Stimulated activated naive CD4-positive, alpha-beta T cell (primary cell): ENCODE measurements at places on chromosomes 16 and 17.

- DNase-seq, result no peak
Measured at GRCh38 chr16:68297908-68298307, 12.8 kb downstream of the SLC7A6OS start.

GRCh38 chr16:49365711-49366509 lies 7.7 kb upstream of the C16orf78 start:
- DNase-seq, result no peak

GRCh38 chr16:70730944-70731343 lies 45.1 kb upstream of the MTSS2 start:
- no peak for DNase-seq

DNA sequence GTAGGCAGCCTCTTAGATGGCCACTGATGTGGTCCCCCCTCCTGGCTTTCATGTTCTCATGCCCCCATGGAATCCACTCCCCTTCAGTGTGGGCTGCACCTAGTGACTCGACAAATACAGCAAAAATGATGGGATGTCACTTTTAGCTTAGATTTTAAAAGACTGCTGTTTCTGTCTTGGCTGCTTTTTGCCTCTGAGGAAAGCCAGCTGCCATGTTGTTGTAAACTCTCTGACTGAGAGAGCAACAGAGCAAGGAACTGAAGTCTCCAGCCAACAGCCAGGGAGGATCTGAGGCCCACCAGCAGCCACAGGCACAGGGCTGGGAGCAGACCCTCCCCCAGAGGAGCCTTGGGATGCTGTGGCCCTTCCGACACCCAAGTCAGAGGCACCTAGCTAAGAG lies 60.6 kb upstream of the MARCHF10 start:
- no peak for DNase-seq

DNA sequence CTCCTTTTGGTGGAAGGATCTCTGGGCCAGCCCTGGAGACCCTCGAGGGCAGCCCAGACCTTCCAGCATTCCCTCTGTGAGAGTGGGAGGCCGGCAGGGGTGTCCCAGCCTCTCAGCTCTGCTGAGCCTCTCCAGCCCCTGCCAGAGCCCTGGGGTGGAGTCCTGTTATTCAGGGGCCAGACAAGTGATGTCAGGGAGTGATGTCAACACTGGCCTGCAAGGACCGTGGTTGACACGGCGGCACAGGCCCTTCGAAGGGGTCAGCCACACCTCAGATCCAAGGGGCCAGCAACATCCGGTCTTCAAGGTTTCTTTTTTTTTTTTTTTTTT lies 231.2 kb downstream of the KATNIP start:
- DNase-seq, result no peak

DNA sequence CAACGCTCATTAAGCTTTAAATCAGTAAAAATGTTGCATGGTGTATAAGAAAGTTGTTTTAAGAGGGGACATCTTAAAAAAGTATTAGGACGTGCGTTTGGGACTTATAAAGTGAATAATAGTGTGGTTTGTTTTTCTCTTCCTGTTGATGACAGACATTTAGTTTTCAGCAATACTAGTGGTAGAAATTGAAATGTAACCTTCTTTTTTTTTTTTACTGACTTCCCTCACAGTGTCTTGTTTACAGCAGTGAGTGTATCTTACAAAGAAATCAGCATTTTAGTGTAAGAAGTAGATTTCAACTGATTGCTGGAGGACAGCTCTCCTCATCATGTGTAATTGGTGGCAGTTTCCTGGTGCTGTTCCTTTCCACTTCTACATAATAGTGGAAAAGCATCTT lies 39.6 kb downstream of the CYLD start:
- no peak for DNase-seq

DNA sequence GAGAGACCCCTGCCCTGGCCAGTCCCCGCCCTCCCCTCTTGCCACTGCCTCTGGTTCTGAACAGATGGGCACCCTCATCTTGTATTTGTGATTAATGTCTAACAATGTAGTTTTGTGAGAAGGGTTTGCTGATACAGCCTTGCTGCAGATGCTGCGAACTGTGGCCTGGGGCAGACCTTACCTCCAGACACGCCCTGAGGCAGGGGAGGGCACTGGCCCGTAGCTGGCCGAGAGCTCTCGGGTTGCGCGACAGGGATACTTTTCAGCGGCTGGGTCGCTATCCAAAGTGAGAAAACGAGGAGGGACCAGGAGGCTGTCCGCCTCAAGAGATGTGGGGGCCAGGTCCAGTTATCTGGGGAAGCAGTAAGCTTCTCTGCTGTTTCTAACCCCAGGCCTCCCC lies 21.9 kb downstream of the STH start:
- no peak for DNase-seq

DNA sequence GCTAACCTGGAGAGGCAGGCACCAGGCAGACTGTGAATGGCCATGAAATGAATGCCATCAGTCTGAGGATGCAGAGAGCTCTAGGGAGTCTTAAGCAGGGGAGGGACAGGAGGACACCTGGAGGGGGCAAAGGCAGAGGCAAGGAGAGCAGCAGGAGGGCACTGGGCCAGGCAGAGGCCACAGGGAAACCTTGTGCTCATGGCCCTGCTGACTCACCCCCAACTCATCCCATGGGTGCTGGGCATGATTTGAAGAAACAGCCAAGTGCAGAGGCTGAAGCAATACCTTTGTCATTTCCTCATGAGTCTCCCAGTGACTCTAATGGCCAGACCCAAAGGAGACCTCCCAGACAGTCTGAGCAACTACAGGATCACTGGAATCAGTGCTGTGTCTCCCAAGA lies 141.4 kb downstream of the TMEM132E start:
- DNase-seq, result no peak

- no peak for DNase-seq
Measured at GRCh38 chr16:14487579-14487978, 142.5 kb downstream of the PARN start.

DNA sequence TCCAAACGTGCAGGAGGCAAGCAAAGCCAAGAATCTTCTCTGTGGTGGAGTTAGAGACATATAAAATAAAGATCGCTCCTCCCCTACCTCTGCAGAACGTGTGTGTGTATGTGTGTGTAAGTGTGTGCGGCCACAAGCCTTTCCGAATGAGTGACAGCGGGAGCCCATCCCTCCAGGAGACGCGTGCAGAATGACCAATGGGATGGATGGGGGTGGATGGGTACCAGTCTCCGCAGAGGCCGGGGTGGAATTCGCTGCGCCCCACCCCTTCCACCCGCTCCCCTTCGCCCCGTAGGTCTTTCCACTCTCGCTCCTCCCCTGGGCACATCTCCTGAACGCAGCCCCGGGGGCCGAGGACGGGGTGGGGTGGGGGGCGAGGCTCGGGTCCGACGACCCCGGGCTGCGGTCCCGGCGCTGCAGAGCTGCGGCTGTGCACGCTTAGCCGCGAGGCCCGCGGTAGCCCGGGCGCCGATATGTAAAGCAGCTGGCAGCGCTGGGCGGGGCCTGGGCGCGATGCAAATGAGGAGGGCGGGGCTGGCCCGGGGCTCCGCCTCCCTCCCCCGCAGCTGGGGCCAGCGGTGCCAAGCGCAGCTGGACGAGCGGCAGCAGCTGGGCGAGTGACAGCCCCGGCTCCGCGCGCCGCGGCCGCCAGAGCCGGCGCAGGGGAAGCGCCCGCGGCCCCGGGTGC lies at the start of gene PRKCB:
Gene PRKCB (plus strand): TSS at position 594 of the 688 bp plus-strand sequence.
- DNase-seq, result peak; percentile 74

DNA sequence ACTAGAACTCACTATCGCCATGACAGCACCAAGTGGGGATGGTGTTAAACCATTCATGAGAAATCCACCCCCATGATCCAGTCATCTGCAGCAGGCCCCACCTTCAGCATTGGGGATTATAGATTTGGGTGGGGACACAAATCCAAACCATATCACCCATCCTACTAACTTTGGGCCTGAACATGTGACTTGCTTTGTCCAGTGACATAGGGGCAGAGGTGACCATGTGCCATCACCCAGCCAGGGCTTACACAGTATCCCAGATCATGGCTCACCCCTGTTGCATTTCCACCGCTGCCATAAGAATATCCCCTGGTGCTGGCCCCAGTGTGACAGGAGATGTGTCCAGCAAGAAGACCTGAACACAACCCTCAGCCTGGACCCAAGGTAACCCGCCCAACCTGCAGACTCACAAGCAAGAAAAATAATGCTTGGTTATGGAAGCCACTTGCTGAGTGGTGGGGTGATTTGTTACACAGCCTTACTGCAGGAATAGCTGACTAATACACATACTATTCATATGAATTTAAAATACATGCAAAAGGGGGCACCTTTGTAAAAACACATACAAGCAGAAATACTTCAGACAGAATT lies 130.9 kb downstream of the GSG1L start:
- DNase-seq, result no peak

DNA sequence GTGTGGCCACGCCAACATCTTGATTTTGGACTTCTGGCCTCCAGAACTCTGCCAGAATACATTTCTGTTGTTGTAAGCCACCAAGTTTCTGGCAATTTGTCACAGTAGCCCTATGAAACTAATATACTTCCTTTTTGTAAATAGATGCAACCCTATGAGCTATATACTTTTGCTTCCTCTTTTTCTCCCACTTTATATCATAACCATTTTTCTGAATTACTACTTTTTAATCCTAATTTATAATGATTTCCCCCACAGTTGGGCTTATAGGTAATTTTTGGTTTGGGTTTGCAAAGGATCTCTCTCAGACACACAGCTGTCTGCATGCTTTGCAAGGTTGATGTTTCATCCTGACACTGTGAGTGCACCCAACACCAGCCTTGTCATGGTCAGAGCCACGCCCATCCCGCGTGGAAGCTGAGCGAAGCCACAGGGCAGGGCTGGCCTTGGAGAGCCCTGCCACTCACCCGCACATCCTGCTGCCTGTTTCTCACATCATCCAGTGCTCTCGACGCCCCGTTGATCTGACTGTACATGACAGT lies 5.8 kb downstream of the TRIM25 start:
- no peak for DNase-seq

DNA sequence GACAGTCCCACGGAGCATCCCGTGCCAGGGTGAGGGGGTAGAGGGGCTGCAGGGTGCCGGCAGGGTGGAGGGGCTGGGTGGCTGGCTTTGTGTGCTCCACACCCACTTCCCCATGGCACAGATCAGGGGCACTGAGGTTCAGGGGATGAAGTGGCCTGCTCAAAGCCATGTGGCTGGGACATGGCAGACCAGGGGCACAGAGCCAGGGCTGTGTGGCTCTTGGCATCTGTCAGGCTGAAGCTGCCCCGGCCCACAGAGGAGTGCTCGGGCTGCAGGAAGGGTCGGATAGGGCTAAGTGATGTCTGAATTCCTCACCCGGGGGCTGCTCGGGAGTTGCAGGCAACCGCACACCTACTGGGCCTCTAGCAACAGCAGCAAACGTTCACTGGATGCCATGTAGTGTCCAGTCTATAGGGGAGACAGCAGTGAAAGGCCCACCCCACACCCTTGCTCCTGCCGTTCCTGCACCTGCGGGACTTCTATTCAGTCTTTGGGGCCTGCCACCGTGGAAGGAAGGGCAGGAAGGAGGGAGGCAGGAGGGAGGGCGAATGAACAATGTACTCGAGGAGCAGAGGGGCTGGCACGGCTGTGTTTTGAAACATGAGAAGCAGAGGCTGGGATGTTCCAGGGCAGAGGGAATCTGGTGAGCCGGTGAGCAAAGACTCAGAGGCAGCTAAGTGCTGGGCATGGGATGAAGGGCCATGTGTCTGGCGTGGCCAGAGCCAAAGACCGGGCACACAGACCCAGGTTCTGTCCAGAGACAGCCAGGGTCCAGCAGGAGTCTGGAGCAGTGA lies 15.1 kb downstream of the SLC5A10 start:
- no peak for DNase-seq

DNA sequence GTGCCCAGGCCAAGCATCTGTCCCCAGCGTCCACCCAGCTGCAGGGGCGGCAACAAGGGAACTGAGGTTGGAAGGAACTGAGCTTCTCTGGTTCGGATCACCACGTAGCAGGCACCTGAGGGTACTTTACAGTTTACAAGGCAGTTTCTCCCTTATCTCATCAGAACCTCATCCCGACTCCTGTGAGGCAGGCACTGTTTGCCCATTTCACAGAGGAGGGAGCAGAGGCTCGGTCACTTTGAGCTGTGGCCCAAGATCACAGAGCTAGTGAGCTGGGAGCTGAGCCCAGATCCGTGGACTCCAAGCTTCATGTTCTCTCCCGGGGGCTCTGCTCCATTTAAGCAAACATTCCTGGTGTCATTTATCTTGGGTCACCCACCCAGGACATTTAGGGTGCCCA lies 15.1 kb downstream of the UBALD1 start:
- DNase-seq, result no peak

DNA sequence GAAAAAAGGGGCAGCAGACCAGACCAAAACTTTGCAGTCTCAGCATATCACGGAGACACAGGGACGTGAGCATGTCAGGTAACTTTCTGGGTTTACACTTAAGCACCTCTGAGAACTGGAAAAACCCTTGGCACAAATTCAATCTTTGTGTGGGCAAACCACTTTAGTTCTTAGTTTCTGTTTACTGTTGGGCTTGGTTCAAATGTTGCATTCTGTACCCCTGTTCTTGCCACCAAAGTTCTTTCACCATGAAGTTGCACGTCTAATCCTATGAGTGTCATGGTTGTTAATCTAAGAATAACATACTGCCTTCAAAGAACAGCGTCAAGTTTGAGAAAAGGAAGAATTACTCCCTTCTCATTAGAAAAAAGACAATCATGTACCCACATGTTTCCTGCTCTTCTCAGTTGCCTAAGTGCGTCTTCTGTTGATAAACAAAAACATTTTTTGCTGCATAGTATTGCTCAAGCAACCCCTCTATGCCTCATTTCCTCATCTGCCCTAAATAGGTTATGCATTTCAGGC lies 11.6 kb downstream of the KRT33A start:
- DNase-seq, result peak; percentile 82

GRCh38 chr17:78995022-78995760 lies 14.4 kb downstream of the CANT1 start:
- DNase-seq, result no peak

DNA sequence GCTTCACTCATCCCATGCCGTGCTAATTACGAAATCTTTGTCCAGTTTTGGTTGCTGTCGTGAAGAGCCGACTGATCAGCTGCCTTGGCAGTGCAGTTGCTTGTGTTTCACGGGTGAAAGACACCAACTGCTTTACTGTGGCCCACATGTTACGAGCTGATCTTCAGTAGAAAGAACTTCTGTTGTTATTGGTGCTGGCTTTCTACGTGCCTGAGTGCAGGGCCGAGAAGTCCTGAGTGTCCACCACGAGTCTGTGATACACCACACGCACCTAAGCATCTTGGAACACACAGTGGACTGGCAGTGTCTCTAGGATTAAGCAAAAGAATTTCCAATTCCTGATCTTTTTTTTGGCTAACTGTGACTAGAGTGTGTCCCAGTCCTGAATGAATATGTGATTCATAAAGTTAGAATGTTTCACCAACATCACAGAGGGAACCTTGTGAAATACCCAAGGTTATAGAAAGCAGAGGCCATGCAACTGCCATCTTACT lies 70.4 kb upstream of the CLEC18A start:
- no peak for DNase-seq

DNA sequence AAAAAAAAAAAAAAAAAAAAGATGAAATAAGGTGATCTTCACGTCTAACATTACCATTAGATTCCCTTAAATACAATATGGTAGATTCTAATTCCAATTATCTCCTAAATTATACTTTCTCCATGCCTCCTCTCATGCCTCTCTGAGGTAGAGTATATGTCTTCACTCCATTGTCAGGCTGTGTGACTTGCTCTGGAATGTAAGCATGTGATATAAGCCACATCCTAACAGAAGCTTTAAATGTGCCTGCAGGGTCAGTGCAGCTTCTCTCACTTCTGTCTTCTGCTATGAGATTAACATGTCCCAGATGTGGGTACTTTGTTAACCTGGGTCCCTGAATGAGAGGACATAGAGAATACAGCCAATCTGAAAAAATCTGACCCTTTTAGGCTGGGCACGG lies 32.6 kb downstream of the MED13 start:
- no peak for DNase-seq

GRCh38 chr16:67283039-67283825 lies 3.9 kb downstream of the PLEKHG4 start:
- no peak for DNase-seq
